ENCODE measurements at places on chromosomes 2 and 18.

DNA sequence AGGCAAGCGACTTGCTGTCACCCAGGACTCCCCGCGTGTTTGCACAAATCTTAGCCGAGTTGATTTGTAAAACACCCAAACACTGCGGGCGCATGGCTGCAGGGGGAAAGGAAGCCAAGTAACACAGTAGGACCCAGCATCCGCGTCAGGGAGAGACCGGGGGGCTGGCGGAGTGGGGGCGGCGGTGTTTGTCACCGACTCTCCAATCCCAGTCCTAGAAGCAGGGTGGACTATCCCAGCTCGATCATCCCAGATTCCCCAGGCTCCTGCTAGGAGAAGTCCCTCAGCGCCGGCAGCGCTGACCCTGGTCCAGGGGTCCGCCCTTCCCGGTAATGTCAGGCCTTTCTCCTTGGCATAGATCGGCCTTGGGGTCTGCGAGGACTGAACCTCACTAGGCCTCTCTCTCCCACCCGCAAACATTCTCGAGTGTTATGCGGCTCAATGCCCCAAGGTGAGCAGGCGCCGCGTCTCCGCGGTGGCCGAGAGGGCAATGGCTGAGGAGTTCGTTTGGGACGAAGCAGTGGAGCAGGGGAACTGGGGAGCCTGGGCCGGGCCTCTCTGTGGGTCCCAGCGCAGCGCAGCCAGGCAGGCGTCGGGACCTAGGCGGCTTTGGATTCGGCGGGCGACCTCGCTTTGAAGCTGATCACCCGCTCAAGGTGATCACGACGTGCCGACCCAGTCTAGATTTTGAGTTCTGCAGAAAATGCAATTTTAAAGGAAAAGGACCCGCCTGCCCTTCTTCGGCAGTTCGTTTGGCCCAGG is 1.5 kb upstream of the GDF7 start:
- no peak for DNase-seq

DNA sequence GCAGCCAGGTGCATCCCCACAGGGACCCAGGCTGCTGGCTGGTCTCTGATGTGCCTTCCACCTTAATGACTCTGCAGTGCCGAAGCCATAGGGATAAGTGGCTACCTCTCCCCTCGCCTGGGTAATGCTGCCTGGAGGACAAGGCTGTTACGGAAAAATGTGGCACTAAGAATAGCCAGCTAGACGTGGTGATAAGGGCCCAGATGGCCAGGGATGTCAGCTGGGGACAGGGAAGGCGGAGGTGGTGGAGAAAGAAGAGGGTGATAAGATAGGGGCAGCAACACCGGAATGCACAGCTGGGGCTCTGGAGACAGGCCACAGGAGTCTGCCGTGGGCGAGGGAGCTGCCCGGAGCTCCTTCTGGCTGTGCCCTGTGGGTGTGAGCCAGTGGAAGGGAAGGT is 170.6 kb downstream of the FHOD3 start:
- no peak for DNase-seq

DNA sequence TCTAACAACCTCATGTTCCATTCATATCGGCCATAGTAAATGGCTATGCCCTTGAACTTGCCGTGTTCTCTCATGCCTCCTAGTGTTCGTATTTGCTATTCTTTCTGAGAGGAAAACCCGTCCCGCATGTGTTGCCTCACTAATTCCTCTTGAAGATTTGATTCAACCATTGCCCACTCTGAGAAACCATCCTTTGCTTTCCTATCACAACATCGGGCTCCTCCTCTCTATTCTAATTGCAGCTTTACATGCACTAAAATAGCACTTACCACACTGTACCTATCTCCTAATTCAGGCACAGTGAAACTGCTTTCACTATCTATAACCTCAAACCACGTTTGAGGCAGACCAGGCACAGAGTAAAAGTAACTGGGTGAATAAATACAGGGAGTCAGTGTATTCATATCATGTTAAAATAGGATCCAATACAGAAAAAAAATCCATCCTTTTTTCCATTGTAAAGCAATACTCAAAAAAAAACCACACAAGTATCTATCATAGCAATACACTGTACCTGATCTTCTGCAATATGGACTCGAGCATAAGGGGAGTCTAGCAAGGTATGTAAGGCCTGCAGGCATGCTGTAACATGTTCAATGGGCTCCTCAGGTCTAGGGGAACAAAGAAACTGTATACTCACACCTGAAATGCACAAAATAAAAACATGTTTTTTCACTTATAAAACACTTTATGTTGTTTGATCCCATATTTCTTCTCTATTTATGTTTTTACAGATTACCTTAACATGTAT is 39.0 kb upstream of the STRN start:
- DNase-seq = no peak

- DNase-seq = no peak
Measured at GRCh38 chr2:37337620-37338280, 6.7 kb upstream of the QPCT start.

DNA sequence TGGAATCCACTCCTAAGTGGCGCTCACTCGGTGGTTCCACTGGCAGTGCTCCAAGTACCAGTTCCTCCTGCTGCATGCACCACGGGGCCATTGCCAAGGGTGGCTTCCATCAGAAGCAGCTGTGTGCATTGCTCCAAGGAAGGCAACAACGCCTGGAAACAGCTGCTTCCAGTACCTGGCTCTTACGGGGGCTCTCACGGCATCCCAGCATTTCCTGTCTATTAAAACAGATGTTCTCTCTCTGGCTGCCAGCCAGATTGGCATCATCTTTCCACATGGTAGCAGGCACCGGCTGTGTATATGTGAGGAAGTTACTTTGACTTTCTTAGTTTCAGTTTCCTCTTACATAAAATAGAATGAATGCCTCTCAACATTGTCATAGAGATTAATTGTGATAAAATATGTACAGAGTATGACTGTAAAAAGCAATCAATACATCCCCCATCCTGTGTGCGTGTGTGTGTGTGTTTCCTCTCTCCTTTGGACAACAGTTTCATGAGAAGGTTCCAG is 84.9 kb downstream of the CMPK2 start:
- no peak for DNase-seq

DNA sequence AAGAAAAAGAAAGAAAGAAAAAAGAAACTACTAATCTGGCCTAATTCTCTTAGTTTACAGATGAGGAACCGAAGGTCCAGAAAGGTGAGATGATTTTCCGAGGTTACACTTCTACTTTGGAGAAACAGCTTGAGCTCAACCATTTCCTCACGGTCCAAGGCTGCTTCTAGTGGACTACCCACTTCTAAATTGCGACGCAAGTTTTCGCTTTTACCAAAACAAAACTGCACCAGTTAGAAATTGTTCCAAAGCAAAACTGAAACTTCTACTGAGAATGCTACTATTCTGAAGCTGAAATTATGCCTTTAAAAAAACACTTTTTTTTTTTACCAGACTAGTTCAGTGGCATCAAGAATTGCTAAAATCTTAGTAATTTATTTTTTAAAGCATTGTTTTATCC is 101.6 kb downstream of the INO80D start:
- no peak for DNase-seq

DNA sequence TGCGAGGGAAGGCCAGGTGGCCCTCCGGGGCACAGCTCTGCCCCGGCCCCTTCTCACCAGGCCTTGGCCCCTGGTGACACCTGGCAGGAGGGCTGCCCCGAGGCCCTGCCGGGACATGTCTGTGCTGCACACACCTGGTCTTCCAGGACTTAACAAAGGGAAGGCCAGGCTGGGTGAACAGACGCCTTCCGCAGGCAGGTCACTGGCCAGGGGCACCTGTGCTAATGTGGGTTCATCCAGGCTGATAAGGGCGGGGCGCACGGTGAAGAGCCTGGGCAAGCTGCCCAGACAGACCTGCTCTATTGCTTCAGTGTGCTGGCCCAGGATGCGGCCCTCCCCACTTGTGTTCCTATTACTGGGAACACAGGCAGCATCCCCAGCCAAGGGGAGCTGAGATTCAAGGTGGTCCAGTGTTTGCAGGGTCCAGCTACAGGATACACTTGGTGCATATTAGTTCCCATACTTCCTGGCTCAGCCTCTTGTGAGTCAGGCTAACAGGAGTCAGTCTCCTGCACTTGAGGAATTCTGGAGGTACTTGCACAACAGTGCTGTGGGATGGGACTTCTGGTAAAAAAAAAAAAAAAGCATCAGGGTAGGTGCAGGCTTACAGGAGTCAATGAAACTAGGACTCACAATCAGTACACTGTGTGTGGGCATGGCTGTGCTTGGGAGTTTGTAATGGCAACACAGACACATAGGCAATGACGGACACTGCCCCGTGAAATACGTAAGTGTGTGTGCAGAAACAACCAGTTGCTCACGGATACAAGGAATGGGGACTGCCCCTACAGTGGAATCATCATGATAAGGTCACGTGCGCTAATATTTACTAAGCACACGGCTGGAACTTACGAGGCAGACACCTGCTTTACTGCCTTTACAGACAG is 261.4 kb downstream of the TWIST2 start:
- no peak for DNase-seq

DNA sequence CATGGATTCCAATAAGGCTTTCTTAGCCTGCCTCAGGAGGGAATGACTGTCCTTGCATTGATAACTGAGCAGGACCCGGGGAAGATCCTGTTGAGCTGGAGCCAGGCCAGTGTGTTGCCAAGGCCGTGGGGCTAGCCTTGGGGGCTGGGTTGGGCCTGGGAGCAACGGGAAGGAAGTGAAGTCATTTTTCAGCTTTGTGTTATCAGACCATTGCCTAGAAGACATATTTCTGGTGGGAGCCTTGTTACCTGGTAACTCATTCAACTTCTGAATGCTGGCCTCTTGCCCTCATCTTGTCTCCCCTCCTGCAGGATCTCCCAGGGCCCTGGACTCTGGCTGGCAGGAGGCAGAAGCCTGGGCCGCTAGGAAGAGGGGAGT is 92.7 kb upstream of the MGAT5 start:
- DNase-seq = no peak

GRCh38 chr18:47434214-47434746 is 182.8 kb upstream of the SKOR2 start:
- no peak for DNase-seq

DNA sequence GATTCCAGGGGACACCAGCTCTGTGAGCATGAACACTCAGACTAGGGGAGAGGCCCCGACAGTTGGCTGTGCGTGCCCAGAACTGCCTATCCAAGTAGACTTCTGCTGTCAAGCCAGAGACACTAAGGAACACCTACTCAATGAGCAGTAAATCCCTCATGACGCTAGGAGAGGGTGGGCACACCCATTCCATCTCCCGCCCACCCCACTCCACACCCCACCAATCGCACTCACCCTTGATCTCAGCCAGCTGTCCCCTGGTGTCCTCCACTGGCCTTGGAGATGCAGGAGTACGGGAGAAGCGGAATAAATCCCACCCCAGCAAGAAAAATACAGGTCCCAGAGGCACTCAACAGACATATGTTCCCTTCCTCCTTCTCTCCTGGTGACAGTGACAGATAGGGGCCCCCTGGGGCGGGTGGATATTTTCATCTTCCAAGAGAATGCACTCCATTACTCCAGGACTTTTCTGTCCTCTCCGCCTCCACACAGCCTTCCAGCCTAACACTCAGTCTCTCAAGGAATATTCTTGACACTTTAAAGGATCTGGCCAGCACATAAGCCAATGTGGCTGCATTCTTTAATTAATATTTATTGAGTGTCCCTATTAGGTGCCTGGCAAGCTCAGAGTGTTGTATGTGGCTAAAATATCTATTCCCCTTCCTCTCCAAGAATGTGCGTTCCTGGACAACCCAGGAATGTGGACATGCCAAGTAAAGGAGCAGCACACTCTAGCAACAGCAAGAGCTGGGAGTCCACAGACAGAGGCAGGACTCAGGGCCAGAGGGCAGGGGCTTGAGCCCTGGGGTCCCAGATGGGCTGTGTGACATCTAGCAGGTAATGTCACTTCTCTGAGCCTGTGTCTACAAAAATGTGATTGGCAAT is 13.1 kb upstream of the SMAD7 start:
- no peak for DNase-seq

- no peak for DNase-seq
Measured at GRCh38 chr2:240957656-240958365, 40.6 kb upstream of the SNED1 start.

GRCh38 chr2:1823187-1824169 is 79.2 kb upstream of the PXDN start:
- DNase-seq = no peak

- DNase-seq = no peak
Measured at GRCh38 chr2:160963957-160964356, 196.3 kb upstream of the TANK start.

- DNase-seq = no peak
Measured at GRCh38 chr2:133420788-133421187, 147.5 kb downstream of the NCKAP5 start.

GRCh38 chr2:60862642-60863041 is 18.7 kb upstream of the REL start:
- DNase-seq = no peak

- no peak for DNase-seq
Measured at GRCh38 chr2:128662051-128662471, 343.4 kb upstream of the HS6ST1 start.

GRCh38 chr2:60832621-60833020 is 48.8 kb upstream of the REL start:
- no peak for DNase-seq

- DNase-seq = no peak
Measured at GRCh38 chr2:154963511-154963910, 265.0 kb downstream of the KCNJ3 start.

DNA sequence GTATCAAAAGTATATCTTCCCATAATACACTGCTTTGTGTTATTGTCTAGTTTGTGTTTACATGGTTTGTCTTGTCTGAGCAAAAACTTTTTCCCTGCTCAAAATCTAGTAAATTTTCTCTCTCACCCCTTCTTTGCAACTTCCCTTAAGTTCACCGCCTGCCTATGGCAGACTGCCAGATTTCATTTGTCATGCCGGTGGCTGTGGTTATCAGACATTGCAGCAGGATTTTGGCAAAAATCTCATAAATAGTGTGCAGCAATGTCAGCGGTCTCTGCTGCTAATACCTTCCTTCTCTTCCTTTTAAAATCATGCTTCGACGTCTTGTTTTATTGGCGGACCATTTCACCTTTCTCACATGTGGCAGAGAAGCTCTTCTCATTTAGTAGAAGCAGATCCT is 45.6 kb upstream of the TMEM178A start:
- no peak for DNase-seq

All from stimulated activated CD8-positive, alpha-beta memory T cell treated with anti-CD3 and anti-CD28 coated beads, Interleukin-15, amount 100 ng/mL, for 24 hours (primary cell).